ENCODE measurements at places on chromosomes 5 and 9.

GRCh38 chr5:150124111-150124557 lies 31.5 kb downstream of the PDGFRB start:
- no peak for DNase-seq

GRCh38 chr5:135318037-135318436 lies 81.0 kb downstream of the MACROH2A1 start:
- DNase-seq = no peak

DNA sequence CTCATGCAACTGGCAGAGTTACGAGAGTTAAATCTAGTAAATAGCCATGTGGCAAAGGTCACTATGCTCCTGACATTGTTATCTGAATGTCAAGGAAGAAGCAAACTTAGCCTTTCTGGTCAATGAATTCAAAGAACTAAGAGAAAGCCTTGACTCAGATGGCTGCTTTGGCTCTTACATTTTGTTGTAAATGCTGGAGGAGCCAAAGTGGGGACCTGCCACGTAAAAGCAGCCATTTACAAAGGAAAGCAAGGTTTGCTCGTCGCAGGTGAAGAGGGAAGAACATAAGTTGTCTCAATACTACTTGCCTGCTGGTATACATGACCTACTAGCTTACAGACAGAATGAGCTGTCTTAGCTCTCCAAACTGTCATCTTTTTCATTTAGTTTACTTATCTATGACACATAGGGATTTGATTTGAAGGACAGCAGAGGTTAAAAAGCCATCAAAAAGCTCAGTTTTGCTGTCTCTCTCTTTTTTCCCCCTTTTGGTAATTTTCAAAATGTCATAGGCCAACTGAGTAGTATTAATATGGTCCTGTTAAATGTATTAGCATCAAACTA lies 1052.8 kb upstream of the DMAC1 start:
- no peak for DNase-seq

DNA sequence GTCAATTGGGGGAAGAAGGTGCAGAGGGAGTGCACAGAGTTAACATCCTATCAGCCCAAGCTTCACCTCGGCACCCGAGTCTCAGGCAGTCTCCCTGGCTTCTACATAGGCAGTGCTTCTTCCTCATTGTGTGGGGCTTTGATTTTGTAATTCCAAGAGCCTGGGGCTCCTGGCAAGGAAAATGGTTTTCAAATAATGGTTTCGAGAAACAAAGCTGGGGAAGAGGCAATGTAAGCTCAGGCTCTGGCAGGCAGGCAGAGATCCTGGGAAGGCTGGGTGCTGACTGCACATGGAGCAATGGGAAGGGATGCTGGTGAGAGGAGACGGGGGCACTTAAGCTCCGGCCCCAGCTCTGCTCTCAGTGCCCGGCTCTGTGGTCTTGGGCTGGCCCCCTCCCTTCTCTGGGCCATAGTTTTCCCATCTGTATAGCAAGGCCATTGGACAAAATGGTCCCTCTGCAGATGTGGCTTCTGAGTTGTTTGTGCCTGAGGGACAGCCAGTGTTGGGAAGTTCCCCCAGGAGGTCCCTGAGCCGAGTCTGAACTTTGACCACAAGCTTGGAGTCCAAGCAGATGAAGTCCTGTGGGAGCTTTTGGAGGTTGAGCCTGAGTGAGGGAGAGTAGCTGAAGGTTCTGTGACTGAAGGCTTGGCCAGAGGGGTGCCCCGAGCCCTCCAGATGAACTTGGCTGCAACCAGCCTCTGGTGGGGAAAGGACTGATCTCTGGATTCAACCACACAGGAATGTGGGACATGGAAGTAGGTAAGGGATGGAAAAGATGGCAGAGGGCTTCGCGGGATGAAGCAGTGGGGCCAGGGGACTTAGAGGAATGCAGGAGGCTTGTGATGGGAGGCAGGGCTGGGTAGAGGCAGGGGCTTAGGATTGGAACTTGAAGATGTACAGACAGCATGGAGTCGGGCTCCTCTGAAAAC lies 28.5 kb upstream of the IL17B start:
- no peak for DNase-seq

GRCh38 chr9:120361551-120361950 lies 218.4 kb downstream of the CDK5RAP2 start:
- no peak for DNase-seq

DNA sequence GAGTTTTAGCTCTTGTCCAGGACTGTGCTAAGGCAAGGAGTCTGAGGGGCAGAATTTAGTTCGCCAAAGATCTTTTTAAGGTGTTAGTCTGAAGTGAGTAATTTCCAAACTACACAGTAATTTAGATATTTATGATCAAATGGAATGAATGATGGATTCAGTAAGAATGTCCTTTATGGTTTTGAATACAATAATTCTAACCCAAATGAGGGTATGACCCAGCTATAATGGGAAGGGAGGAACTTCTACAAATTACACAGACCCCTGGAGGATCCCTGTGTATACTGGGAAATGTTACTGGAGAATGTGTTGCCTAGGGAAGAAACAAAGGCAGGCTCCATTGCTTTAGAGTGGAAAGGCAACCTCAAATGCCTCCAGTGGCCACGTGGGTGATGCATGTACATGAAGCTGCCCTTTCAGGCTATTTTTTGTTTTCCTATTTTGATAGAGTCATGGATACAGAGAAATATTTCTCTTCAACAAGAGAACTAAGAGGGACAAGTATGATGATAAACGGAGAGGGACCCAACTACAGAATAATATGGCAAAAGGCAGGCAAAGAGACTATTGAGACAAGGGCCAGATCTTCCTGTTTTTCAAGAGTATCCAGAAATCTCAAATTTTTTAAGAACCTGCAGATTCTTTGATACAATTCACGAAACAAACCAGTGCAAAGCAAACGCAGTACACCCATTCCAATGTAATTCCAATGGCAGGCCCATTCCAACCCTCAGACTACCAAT lies 25.4 kb downstream of the SLC1A3 start:
- no peak for DNase-seq

DNA sequence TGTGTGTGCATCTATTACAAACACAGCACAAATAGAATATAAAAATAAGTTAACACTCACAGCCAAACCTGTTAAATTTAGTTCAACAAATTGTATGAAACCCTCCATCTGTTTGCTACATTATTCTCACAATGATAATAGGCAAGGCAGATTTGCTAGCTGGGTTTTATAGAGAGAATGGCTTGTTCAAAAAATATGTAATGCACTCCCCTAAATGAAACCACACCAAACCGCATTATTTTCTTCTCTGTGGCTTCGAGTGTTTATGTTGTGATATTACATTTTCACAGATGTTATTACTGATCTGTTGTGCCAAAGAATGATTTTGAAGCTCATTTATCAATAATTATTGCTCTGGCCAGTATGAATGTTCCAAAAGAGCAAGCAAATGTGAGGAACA lies 92.9 kb downstream of the SPATA31D1 start:
- no peak for DNase-seq

DNA sequence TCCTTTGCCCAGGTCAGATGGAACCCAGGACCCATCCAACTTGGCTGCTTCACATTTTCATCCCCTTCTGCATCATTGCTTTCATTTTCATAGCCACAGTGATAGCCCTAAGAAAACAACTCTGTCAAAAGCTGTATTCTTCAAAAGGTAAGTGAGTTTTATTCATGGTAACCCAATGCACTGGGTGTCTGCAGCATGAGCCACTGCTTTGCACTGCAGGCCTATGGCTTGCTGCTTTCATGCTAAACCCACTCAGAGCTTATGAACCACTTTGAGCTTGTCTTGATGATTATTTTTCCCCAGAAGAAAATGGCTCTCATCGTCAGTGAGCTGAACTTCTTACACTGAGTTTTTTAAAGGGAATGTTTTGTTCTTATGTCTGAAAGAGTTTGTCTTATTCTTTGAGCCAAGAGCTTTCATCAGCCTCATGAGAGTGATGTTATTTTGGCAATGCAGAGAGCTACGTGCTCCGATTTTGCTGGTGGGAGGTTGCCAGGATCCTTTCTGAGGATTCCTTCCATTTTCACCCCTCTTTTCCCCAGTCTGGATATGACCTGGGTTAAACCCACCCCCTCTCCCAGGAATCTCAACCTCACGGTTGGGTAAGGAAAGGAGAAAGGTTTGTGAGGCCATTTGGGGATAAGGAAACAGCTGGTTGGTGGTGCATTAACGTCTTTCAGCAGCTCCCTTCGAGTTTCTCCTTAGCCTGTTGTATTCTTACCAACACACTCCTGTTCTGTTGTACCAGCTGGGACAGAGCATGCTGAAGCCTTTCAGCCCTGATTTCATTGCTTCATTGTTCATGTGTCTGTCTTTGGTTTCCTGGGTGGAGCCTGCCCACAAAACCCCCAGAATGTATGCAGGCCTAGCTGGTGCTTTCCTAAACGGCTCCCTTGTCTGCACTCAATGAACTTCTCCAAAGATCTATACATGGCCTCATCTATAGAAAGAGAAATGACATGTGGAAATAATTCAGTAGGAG lies 47.6 kb downstream of the PDCD1LG2 start:
- no peak for DNase-seq

DNA sequence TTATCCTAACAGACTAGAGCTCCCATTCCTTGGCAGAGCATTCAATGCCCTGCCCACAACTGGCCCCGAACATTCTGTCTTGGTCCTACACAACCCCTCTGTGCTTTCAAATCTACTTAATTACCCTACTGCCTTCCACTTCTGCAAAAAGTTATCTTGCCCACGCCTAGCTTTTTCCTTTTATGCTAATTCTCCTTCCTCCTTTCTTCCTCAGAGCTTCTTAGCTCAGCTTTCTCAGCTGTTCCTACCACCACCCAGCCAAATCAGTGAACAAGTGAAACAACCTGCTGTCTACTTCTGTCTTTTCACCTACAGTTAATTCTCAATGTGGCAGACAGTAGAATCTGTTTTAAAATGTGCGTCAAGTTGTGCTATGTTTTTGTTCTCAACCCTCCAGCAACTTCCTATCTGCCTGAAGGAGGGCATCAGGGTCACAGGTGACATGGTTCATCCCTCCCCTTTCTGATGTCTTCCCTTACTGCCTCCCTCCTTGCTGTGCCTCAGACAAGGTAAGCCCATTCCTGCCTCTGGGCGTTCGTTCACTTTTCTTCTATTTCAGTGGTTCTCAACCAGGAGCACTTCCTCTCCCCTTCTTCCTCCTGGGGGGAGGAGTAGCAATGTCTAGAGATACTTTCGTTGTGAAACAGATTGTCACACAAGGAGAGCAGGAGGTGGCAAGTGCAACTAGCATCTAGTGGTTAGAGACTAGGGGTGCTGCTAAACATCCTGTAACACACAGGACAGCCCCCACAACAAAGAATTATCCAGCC lies 1.3 kb upstream of the REEP5 start:
- no peak for DNase-seq

GRCh38 chr5:139566611-139567010 lies 5.5 kb downstream of the UBE2D2 start:
- DNase-seq = no peak

GRCh38 chr9:106218427-106218826 lies 524.1 kb downstream of the TMEM38B start:
- no peak for DNase-seq

DNA sequence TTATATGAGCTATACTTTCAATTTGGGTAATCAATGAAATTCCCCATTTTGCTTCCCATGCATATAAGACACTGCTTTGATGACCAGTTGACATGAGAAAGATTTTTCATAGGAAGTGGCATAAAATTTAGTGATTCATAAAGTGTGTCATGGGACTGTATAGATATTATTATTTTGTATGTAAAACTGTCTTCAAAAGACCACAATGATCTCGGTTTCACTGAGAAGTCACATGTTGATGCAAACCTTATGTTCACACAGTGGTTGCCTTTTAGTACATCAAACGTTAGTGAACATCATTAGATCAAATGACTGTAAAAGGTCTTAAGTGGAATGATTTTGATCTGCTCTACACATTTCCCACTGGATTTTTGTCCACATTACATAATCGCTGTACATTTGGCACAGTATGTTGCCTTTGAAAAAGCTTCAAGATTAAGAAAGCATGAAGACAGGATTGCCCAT lies 349.2 kb upstream of the MEF2C start:
- no peak for DNase-seq

DNA sequence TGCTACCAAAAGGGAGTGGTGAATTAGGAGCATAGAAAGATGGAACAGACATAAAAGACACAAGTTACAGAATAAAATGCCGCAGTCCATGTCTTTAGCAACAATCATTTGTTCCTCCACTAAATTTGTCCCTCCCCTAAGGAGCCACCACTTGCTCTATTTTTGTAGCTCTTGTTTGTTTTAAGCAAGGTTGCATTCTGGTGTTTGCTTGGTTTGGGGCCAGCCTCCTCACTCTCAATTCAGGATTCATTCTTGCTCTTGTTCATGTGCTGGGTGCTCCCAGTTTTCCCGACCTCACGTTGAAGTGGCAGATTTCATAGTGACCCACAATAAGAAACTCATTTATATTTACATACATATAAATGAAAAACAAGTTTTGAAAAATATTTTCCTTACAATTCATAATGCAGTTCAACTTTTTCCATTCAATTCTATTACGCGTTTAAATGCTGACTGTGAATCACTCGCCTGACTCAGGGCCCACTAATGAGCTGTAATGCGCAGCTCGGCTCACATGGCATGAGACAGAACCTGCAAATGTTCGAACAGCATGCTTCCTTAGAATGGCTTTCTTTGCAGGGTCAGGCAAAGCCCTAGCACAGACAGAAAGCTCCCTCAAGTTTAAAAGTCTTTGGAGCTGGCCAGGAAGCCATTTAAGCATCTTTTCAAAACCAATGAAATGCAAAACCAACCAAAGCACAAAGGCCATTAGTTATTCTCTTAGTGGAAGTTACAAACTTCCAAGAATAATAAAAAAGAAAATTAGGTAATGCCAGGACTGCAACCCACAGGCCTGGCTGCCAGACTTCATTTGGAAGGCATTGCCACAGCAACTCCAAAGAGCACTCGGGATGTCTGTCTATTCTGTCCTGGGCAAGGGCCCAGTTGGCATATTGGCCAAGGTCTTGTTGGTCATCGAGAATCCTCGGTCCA lies 41.7 kb downstream of the RETREG1 start:
- DNase-seq = no peak

- DNase-seq = no peak
Observed at GRCh38 chr5:14286574-14287421, 143.7 kb downstream of the TRIO start.

DNA sequence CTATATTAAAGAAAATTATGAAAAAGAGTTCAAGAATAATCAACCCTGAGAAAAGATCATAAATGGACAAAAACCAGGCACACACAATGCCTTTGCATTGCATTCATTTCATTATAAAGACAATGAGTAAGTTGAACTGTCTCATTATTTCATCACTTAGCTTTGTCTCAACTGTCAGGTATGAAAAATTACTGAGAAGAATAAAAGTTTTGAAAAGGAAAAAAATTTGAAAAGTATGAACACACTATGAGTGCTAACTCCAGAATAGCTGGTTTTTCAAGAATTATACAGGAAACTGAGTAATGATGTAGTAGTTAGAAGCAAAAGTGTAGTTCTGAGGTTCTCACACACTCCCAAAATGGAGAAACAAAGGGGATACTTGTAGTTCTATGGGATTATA lies 16.3 kb upstream of the ANXA1 start:
- DNase-seq = no peak

DNA sequence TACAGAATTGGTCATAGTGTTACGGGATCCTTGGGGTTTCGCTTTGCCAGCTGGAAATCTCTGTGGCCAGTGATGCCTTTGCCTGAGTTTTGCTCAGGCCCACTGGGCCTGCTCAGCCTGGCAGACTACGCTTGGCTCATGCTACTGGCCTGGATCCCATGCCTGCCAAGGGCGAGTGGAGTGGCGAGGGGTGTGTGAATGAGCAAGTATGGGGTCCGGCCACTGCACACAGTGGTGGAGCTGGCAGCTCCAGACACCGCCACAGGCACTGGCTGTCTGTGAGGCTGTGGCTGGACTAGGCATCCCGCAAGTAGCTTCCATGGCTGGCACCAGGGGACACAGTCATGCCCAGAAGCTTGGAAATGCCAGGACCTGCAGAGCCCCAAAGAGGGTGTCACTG lies 240.3 kb downstream of the ARRDC3 start:
- DNase-seq = no peak

GRCh38 chr5:118553662-118554061 lies 434.7 kb downstream of the DTWD2 start:
- no peak for DNase-seq

Measured in stimulated activated CD4-positive, alpha-beta T cell treated with anti-CD3 and anti-CD28 coated beads, Interleukin-4, amount 100 ng/mL, for 4 hours (primary cell).